Stimulated activated CD4-positive, alpha-beta T cell treated with anti-CD3 and anti-CD28 coated beads, Interleukin-15, amount 100 ng/mL, for 1 hour (primary cell): ENCODE measurements at places on chromosomes 2 and 18.

- no peak for DNase-seq
Observed at GRCh38 chr2:191860760-191861466, 14.0 kb upstream of the CAVIN2 start.

DNA sequence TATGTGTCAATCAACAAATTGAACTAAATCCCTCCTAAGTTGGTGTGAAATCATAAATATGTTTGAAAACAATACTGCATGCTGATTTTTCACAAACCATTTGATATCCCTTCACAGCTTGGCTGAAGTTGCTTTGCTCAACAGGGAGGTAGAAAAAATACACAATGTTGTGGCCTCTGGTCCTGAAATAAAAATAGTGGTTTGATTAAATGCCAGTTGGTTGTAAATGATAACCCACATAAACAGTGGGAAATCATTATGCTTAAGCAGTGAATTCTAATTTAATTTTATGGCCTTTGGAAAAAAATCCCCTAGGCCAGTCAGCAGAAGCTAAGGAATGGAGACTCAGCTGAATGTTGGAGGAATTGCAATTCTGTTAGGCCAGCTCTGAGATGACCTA, 359.4 kb upstream of the CWC22 start:
- DNase-seq = no peak

- no peak for DNase-seq
Observed at GRCh38 chr2:226738821-226739544, 60.6 kb downstream of the IRS1 start.

DNA sequence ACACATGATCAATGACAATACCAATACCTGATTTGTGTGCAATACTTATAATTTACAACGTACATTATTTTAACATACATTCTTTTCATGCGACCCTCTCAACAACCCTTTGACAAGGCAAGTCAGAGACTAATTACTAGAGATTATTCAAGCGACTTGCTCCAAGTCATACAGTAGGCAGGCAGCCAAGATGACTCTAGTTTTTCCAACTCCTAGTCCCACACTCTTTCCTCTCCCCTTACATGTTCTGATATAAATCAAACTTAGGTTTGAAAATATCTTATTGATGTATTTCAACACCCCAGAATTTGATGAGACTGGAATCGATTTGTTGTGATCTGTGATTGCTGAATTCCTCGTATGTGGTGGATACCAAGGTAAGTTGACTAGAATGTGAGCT, 8.0 kb upstream of the CYP27C1 start:
- no peak for DNase-seq

GRCh38 chr2:10923008-10923375, 11.3 kb downstream of the KCNF1 start:
- no peak for DNase-seq

GRCh38 chr18:35459997-35460396, 37.8 kb downstream of the INO80C start:
- DNase-seq = no peak

- DNase-seq = no peak
Observed at GRCh38 chr2:207772081-207772843, 2.6 kb upstream of the FZD5 start.
